ENCODE measurements at places on chromosomes 6 and 20.

GRCh38 chr6:17485181-17485580 lies 91.8 kb downstream of the CAP2 start:
- DNase-seq, result no peak

DNA sequence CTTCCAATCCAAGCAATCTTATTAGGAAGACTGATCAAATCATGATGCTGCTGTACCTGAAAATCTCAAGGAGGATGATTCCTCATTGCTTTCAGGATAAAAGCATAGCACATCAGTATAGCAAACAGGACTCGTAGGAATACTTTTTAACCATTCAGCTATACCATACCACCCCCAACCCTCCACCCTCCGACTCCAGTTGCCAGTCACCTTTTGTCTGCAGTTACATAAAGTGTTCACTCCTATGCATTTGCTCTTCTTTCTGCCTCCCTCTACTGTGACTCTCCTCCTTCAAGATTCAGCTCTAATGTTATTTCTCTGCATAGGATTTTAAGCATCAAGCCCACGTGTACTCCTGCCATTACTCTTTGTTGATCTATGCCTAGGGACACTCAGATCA lies 124.7 kb upstream of the KCNQ5 start:
- DNase-seq, result no peak

DNA sequence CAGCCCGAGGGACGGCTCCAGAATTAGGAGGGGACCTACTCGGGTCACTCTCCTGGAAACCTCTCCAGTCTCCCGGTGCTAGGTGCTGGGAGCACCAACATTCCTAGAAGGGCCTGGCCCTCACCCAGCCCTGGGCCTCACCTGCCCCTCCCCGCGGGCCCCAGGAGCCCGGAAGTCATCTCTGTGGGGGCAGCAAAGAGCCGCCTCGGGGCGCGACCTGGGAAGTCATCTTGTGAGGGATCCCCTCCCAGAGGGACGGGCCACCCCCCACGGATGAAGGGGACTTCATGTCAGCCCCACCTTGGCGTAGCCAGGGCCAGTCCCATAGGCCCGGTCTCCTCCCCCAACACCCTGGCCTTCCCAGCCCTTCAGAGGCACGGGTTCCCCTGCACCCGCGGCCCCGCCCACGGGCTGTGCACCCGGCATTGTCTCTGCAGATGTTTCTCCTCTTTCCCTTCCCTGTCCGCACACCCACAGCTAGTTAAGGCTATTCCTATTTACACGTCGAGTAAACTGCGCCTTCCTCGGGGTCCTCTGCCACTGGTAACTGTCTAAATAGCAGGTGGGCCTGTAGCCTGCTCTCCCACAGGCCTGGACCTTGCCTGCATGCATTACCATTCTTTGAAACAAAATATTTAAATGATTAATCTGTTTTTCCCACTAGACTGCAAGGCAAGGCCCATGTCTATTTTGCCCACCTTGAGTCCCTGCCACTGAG lies 896 bp upstream of the RNASET2 start:
- DNase-seq, result peak; percentile 10

DNA sequence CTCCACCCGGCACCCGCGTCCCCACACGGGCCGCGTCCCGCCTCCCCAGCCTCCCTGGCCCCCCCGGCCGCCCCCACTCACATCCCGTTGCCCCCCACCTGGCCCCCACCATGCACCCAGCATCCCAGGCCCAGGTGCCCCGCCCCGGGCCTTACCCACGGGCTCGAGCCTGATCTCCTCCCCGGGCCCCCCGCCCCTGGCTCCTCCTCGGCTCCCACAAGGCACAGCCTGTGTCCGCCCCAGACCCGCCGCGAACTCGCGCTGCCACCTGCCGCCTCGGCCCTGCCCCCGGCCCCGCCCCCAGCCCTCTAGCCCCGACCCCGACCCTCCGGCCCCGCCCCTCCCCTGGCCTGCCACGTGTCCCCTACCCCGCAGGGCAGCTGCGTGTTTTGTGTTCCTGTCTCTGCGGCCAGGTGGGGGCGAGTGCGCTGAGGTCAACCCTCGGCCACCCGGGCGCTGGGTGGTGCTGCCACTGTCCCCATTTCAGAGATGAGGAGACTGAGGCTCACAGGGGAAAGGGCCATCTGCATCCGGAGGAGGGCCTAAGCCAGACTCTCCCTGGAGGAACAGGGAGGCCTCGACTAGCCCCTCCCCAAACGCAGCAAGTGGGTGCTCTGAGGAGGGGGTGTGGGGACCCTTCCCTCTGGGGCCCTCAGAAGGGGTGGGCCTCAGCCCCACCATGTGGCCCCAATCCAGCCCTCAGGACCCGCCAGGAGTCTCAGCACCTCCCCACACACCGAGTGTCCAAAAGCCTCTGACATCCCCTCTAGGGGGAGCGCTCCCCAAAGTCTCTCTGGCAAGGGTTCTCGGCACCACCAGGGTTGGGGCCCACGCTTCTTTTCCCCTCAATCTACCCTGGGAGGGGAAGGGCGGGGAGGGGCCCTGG lies 99.8 kb downstream of the TAF4 start:
- no peak for DNase-seq
